ENCODE measurements at places on chromosomes 6 and 20. TPM values are rescaled to one million over a fixed set of nuclear protein-coding genes. Genes with fewer than 3 reads are reported as not detected.

AKAP12 gene
- 14.4 TPM for total RNA-seq

TRIM15 gene
- 0.19 TPM for total RNA-seq

QKI gene
- 80.1 TPM for total RNA-seq

PTCRA gene
- total RNA-seq = 145 TPM

ENPP5 gene
- total RNA-seq = 4.9 TPM

GTSF1L gene
- 0.14 TPM for total RNA-seq

POM121L2 gene
- not detected for total RNA-seq

GRCh38 chr6:44078827-44079671 lies 48.2 kb downstream of the MRPL14 start:
- H3K4me1 ChIP-seq = peaks cover 33% of the 10 kb centered on the region
- H3K4me3 ChIP-seq = no peak overlapping the region
- DNase-seq = peak; percentile 85
- no peak overlapping the region for H3K27ac ChIP-seq

GRCh38 chr6:27375613-27376079 lies 12.9 kb upstream of the ZNF391 start:
- H3K27me3 ChIP-seq = peaks cover 15% of the 10 kb centered on the region
- DNase-seq = no peak
- no peaks in the 10 kb centered on the region for H3K4me1 ChIP-seq
- H3K4me3 ChIP-seq = peak overlapping the region; percentile 15
- H3K36me3 ChIP-seq = no peaks in the 10 kb centered on the region
- peak overlapping the region; percentile 20 for H3K27ac ChIP-seq

- DNase-seq = no peak
- H3K27ac ChIP-seq = no peak overlapping the region
- no peaks in the 10 kb centered on the region for H3K27me3 ChIP-seq
- H3K4me3 ChIP-seq = no peak overlapping the region
Observed at GRCh38 chr6:168774381-168774780, 333.4 kb downstream of the SMOC2 start.

GRCh38 chr6:13696226-13696625 lies 15.4 kb downstream of the RANBP9 start:
- no peak overlapping the region for H3K4me3 ChIP-seq
- H3K27ac ChIP-seq = no peak overlapping the region
- no peaks in the 10 kb centered on the region for H3K36me3 ChIP-seq
- H3K4me1 ChIP-seq = peaks cover 2% of the 10 kb centered on the region
- DNase-seq = no peak

- H3K27me3 ChIP-seq = no peaks in the 10 kb centered on the region
- no peak overlapping the region for H3K27ac ChIP-seq
- H3K4me1 ChIP-seq = no peaks in the 10 kb centered on the region
- DNase-seq = no peak
- H3K36me3 ChIP-seq = no peaks in the 10 kb centered on the region
Observed at GRCh38 chr6:72288592-72288991, 333.3 kb upstream of the KCNQ5 start.

DNA sequence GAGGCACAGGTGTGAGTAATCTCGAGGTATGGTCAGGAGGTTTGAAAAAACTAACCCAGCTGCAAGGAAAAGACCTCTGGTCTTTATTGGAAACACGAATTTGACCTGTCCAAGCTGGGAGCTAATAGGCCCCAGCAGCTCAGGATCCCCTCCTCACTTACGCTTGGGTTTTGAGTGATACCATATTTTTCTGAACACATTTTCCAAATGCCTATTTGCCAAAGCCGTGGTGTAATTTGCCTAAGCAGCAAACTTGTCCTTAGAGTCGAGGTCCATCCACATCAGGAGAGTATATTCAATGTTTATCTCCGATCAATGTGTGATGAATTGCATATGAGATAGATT lies 128.0 kb downstream of the BCAS1 start:
- DNase-seq = no peak
- no peak overlapping the region for H3K4me3 ChIP-seq
- H3K36me3 ChIP-seq = no peaks in the 10 kb centered on the region
- H3K4me1 ChIP-seq = no peaks in the 10 kb centered on the region
- H3K27me3 ChIP-seq = no peaks in the 10 kb centered on the region

GRCh38 chr20:43191946-43192863 lies 2.5 kb upstream of the PTPRT start:
- H3K27me3 ChIP-seq = peaks cover 42% of the 10 kb centered on the region
- H3K27ac ChIP-seq = no peak overlapping the region
- no peak for DNase-seq
- no peak overlapping the region for H3K4me3 ChIP-seq
- no peaks in the 10 kb centered on the region for H3K36me3 ChIP-seq

DNA sequence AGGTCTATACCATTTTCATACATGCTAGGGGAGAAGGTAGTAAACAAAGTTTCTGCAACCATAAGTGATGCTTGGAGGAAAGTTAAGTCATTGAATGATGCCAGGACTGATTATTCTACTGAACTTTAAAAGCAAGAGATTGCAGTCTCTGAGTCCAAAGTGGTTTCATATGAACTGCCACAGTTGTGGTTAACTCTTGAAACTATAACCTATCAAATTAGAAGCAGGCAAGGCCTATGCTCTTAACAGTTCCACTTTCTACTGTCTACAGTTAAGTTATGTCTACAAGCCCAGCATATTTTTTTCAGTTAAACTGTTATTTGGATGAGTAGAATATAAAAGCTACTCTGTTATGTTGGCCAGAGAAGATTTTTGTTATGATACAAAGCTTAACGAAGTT lies 326.5 kb upstream of the RUNX2 start:
- no peak for DNase-seq
- H3K27me3 ChIP-seq = no peaks in the 10 kb centered on the region
- H3K4me1 ChIP-seq = no peaks in the 10 kb centered on the region

DNA sequence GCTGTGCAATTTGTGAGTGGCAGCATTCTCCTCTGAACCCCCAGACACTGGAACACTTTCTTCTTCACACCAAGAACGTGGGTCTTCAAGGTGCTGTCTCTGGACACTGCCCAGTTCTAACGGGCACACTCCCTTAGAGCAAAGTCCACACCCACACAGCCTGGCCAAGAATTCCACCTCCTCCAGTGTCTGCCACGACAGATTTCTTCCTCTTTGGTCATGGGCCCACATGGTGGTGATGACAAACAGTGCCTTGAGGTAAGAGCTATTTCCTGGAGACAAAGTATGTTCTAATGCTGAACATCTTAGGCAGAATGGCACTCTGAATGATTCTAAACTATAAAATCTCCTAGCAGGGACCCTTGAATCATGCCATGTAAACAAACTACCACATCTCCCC lies 25.5 kb upstream of the SSTR4 start:
- no peak overlapping the region for H3K27ac ChIP-seq
- no peaks in the 10 kb centered on the region for H3K27me3 ChIP-seq
- H3K36me3 ChIP-seq = no peaks in the 10 kb centered on the region
- H3K4me3 ChIP-seq = no peak overlapping the region
- DNase-seq = no peak

- DNase-seq = no peak
- no peaks in the 10 kb centered on the region for H3K4me1 ChIP-seq
- H3K27ac ChIP-seq = no peak overlapping the region
- no peak overlapping the region for H3K4me3 ChIP-seq
Observed at GRCh38 chr20:41534842-41535241, 83.3 kb downstream of the CHD6 start.

GRCh38 chr6:35164277-35164676 lies 23.1 kb upstream of the TCP11 start:
- DNase-seq = no peak
- no peaks in the 10 kb centered on the region for H3K4me1 ChIP-seq
- no peak overlapping the region for H3K4me3 ChIP-seq
- H3K27ac ChIP-seq = no peak overlapping the region

DNA sequence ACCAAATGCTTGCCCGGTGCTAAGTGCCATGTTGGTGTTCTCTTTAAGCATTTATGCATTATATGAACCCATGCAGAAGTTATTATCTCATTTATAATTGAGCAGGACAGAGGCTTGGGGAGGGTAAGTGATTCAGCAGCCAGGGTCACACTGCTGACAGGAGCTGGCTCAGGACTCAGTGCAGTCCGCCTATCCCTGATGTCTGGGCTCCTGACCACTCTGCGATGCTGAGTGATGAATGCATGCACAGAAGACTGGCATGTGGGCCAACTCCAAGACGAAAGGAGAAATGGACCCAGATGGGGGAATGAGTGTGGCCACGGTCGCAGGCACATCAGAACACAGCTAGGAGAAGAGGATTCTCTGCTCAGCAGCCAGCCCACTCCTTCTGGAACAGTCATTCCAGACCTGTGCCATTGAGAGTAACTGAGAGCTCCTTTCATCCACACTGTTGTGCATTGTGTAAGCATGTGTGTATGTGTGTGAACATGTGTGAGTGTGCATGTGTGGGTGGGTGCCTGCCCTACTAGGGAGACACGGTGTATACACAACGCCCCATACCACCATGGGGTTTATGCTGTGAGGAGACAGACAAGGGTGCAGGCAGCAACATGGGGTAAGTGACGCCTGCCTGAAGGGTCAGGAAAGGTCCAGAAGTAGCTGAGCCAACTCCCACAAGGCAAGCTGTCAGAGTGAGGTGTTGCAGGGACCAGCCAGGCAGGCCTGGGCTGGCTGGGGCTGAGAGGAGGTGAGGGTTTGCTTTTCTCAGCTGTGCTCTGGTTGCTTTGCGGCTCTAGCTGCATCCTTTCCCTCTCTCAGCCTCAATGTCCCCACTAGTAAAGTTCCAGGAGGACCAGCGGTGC lies 97.8 kb upstream of the PMEPA1 start:
- no peak overlapping the region for H3K4me3 ChIP-seq
- no peaks in the 10 kb centered on the region for H3K27me3 ChIP-seq
- no peak overlapping the region for H3K27ac ChIP-seq
- no peaks in the 10 kb centered on the region for H3K4me1 ChIP-seq
- no peaks in the 10 kb centered on the region for H3K36me3 ChIP-seq

DNA sequence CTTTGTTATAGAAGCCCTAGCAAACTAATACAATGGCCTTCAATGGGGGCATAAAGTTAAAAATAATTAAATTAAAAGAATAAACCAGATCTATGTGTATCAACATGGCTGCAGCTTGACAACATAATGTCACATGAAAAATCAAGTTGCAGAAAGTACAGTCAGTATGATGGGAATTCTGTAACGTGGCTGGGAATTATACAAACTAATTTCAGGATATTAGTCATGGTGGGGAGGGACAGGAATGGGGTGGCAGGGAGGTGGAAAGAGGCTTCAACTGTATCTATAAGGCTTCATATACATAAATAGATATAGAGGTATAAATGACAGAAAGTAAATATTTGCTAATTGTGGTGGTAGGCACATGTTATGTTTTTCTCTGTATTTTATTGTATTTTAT lies 107.1 kb downstream of the UNC5CL start:
- no peaks in the 10 kb centered on the region for H3K4me1 ChIP-seq
- no peaks in the 10 kb centered on the region for H3K36me3 ChIP-seq
- H3K4me3 ChIP-seq = no peak overlapping the region
- no peak for DNase-seq
- no peak overlapping the region for H3K27ac ChIP-seq
- H3K27me3 ChIP-seq = no peaks in the 10 kb centered on the region

DNA sequence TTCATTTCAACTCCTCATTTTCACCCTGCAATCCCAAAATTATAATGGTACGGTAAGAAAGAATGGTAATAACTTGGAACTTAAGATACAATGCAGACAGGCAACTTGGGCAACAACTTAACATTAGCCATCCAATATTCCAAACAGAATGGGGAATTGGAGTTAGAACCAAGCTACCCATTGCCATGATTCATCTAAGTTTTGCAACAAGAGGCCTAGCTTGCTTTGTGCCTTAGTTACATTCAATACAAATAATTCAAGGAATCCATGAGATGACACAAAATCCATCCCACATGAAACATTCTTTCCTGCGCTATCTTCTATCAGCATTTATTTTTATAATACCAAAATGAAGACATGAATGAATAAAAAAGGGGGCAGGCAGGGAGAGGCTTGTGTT lies 28.4 kb downstream of the DCDC2 start:
- H3K27me3 ChIP-seq = no peaks in the 10 kb centered on the region
- no peak overlapping the region for H3K27ac ChIP-seq
- no peak overlapping the region for H3K4me3 ChIP-seq
- H3K36me3 ChIP-seq = no peaks in the 10 kb centered on the region
- no peaks in the 10 kb centered on the region for H3K4me1 ChIP-seq

DNA sequence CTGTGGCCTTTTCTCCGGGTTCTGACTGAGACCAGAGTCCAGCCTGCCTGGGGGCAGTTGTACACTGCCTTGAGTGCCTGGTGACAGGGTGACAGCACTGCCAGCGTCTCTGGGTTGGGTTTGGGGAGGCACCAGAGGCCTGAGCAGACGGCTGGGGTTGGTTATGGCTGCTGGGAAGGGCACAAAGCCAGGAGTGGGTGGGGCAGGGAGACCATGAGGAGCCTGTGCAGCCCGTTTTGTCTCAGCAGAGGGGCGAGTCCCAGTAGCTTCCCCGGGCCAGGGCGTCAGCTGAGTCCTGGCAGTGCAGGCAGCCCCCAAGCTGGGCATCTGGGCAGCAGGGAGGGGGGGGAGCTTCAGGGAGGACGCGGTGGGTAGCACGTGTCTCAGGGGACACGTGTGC lies 15.3 kb upstream of the SULF2 start:
- no peak for DNase-seq
- no peaks in the 10 kb centered on the region for H3K27me3 ChIP-seq
- no peak overlapping the region for H3K27ac ChIP-seq
- H3K4me3 ChIP-seq = no peak overlapping the region
- no peaks in the 10 kb centered on the region for H3K4me1 ChIP-seq

DNA sequence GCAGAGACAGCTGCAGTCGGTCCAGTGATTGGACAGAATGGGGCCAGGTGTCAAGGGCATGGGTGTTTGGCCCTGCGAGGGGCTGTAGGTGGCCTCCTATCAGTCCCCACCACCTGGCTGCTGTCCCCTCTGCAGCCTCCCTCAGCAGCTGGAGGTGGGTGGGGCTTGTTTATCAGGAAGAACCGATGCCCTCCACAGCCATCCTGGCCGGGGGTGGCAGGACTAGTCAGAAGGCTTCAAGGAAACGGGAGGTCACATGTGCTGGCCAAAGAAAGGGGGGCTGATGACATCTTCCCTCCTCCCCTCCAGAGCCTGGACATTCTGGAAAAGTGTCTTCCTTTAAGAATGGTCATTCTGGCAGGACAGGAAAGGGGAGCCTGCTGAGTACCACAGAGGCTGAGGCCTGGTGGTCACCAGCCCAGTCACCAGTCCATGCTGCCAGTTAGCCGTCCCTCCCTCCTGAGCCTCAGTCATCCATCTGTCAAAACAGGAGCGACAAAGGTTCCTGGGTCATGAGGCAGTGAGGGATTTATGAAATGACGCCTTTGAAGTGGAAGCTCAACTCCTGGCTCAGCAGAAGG lies 4.1 kb downstream of the FAM210B start:
- H3K4me3 ChIP-seq = no peak overlapping the region
- H3K27ac ChIP-seq = no peak overlapping the region
- no peaks in the 10 kb centered on the region for H3K4me1 ChIP-seq
- peaks cover 5% of the 10 kb centered on the region for H3K36me3 ChIP-seq
- H3K27me3 ChIP-seq = peaks cover 8% of the 10 kb centered on the region
- no peak for DNase-seq
